Activated CD8-positive, alpha-beta memory T cell treated with anti-CD3 and anti-CD28 coated beads for 1 hour (primary cell): ENCODE measurements at places on chromosomes 4 and X.

DNA sequence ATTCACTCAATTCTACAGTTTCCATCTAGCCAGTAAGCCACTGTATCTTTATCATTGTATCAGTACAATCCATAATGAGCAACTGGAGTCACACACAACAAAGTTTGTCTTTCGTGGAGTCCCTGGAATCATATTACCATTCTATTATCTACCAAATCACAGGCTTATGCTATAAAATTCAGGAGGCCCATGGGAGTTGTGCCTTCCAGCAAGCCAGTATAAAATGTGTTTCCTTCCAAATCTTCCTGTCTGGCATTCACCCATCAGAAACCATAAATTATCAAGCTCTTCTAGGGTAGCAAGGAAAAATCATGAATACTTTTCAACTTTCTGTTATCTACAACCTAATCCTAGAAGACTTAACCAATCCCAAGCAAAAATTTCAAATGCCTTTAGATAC, 1383.3 kb upstream of the PCDH7 start:
- DNase-seq = no peak

GRCh38 chr4:156556336-156556735, 415.3 kb downstream of the PDGFC start:
- no peak for DNase-seq

- no peak for DNase-seq
Measured at GRCh38 chr4:73763877-73764276, 23.5 kb downstream of the CXCL8 start.

DNA sequence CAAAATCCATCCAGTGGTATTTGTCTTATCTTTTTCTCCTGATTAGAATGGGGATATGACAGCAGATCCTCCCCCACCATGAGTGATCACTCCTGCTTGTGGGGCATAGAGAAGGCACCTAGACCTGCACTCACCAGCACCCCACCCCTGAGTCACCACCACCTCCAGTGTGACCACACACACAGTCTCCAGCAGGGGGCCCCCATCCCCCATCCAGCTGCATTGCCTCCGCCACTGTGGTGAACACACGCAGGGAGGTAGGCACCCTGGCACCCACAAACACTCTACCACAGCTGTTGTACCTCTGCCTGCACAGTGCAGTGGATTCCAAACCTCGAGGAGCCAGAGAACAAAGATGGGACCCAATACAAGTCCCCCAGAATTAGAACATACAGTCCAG, 9.0 kb upstream of the MAGEA8 start:
- DNase-seq = peak; percentile 42

DNA sequence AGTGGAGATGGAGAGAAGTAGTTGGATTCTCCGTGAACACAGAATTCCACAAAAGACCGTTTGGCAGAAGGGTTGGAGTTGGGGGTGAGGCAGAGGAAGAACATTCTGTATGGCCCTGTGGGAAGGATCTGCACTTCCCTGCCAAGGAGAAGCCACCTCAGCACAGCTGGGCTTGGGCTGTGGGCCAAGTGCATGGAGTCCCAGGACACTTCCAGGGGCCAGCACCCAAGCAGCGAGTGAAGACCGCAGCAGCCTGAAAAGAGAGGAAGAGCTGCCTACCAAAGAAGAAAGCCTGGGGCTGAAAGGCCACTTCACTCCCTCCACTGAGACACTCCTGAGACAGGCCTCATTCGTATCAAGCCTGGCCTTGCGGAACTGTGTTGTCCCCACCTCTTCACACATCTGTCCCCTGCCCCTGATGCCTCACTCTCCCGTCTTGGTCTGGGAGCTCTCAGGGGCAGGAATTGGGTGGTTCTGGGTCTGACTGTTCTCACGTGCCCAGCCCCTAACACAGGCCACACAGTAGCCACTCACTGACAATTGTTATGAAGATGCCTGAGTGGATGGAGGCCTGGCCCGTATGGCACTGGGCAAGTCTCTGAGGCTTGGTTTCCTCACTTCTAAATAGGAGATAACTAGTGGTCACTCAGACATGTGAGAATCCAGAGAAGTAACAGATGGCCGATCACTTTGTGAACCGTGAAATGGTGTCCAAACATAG, 3.3 kb upstream of the AWAT2 start:
- no peak for DNase-seq

GRCh38 chr4:180028682-180029081, 2214.5 kb upstream of the TENM3 start:
- no peak for DNase-seq

GRCh38 chr4:7564242-7564641, 129.5 kb upstream of the PSAPL1 start:
- DNase-seq = no peak

DNA sequence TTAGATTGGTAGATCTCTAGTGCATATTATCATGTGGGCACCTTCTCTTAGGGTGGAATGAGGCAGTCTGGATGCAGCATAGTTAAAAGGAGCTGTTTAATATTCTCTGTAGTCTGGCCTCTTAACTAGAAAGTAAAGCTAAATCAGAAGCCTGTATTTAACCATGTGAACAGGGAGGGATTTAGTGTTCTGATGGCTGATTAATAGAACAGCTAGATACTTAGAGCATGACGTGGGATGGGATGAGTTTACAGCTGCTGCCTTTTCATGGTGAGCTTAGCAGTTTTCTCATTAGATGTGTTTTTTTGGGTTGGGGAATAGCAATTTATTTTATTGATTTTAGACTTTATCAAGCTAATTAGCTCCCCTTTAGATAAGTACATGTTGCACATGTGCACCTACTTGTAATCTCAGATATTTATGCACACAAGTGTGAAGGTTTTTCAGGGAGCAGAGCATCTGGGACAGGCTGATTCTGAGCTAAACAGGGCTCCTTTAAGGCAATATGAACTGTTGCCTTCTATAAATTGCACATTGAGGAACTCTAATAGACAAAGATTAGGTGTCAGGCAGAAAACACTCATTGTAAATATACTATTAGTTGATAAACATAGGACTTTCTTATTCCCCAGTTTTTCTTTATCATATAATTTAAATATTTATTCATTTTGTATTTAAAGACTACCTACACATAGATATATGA, 34.1 kb downstream of the YIPF6 start:
- DNase-seq = no peak

- DNase-seq = no peak
Measured at GRCh38 chr4:1489639-1489995, 83.4 kb upstream of the NKX1-1 start.

DNA sequence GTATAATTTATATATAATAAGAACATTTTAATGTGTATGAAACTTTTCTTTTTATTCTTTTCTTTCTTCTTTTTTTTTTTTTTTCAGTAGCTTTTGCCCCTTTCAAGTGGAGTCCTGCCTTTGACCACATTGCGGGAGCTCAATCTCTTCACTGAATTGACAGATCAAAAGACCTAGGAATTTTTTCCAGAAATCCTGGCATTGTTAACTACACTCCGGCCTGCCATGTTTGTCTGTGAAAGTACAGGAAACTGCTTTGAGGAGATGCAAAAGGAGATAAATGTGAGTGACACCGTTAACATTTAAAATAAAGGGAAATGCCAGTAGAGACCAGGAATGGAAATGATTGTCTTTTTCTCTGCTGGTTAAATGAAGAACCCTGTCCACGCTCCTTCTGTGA, 159.3 kb upstream of the VCX3A start:
- DNase-seq = no peak

DNA sequence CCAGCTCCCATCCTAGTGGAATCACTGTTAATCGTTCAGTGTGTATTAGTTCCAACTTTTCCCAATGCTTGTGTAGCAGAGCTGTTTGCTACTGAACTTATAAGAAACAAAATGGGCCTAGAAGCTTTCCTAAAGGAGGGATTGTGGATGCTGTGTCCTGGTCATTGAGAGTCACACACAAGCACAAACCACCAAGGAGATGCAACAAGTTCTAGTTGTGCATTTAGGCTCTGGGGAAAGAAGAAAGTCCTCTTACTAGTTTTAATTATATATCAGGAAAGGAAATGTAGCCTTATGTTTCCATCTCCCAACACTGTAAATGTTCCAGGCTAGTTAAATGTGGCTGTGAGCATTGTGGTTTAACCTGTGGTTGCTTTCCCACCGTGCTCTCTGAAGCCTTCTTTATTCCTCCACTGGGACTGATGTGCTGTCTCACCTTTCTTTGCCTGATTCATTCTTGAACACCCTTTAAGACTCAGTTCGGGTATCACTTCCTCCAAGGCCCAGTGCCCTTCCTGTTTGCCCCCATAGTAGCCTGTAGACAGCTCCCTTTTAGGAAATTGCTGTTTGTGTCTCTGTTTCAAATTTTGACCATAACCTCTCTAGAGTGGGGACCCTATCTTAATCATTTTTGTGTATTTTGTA, 34.3 kb downstream of the ATP10D start:
- DNase-seq = no peak

DNA sequence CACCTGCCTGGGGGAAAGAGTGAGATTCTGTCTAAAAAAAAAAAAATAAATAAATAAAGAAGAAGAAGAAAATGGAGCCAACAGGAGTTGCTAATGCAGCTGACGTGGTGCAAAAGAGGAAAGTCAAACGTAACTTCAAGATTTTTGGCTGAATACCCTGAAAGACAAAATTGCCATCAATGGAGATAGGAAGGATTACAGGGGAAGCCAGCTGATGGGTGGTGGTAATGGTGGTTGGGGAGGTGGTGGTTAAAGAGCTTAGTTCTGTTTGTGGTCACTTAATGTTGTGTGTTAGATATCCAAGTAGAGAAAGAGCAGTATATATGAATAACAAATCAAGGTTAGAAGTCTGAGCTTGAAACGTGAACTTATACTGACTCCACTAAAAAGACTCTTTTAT, 225.4 kb downstream of the ARHGAP24 start:
- DNase-seq = no peak

DNA sequence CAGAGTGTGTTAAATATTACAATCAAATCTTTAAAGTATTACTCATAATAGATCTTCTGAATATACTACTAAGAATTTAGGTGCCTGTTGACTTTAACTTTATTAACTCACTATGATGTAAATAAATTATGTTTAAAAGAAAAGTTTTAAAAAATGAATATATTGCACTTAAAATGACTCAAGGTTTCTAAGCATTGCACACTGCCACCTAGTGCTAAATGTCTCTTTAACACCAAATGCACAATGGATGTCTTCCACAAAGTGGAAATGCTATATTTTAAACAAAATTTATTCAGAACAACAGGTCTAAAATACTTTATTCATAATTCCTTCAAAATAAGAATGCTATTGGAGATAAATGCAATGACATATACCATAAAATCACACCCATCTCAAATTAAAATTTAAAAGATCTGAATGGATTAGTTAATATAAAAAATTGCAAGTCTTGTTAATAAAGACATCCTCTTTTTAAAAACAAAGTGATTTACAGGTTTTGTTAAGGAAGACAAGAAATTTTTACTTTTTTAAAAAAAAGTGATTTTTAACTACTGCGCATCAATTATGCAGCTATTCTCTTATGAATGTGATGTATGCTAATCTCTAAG, 5.5 kb downstream of the INPP4B start:
- no peak for DNase-seq

- no peak for DNase-seq
Measured at GRCh38 chr4:109462297-109462696, 28.7 kb downstream of the SEC24B start.

DNA sequence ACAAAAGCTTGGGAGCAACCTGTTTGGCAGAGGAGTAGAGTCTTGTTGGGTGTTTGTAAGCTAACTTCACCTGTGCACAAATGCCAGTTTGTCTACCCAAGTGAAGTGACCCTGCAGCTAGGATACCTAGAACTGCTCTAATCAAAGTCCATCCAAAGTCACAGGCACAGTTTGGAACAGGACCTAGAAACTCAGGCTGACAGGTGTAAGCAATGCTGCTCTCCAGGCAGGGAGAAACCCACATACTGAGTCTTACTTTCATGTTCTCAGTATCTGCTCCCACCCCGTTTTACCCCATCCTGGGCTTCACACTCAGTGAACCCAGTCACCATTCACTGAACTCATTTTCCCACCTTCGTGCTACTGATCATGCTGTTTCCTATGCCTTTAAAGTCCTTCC, 40.3 kb downstream of the MAML3 start:
- no peak for DNase-seq

GRCh38 chrX:87391742-87392141, 125.9 kb upstream of the KLHL4 start:
- DNase-seq = no peak

- DNase-seq = no peak
Measured at GRCh38 chrX:136529795-136530194, 2.2 kb upstream of the VGLL1 start.

- peak; percentile 63 for DNase-seq
Measured at GRCh38 chrX:123962794-123963373, 1.4 kb downstream of the STAG2 start.

DNA sequence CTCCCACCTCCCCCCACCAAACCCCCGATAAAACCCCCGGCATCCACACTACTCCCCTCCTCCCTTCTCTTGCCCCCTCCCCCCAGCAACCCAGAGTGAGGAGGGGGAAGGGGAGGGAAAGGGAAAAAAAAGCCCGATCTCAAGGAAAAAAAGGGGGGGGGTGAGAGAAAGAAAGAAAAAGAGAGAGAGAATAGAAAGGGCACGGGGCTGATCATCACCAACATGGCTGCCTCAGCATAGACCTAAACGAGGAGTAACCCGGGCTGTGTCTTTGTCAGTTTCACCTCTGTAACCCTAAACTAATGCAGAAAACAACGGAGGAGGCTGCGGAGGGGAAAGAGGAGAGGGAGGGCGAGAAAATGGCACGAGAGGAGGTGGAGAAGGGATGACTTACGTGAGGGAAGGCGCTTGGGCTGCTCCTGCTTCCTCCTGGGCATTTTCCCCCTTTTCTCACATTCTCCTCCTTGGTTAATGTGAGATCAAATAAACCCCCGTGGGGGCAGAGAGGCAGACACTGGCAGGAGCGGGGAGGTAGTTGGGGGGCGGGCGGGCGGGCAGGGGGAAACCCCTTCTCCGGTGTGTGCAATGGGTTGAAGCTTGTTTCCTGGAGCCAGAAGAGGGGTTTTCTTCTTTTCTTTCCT, 532 bp downstream of the ZNF827 start:
- DNase-seq = peak; percentile 19
